Motor neuron (in vitro differentiated cells): ENCODE measurements at places on chromosomes 16 and 17. TPM values are rescaled to one million over a fixed set of nuclear protein-coding genes. Genes with fewer than 3 reads are reported as not detected.

Gene CSH2
- total RNA-seq = not detected in 2 replicates

Gene RAB11FIP4
- 5.7 and 7.6 TPM in 2 replicates for total RNA-seq

Gene COX6A2
- total RNA-seq = not detected in 2 replicates

GRCh38 chr17:62955841-62956352 lies 10.1 kb upstream of the TANC2 start:
- ATAC-seq = peak; percentile 80

- ATAC-seq = no peak
Measured at GRCh38 chr17:74779501-74779900, 3.4 kb upstream of the NAT9 start.

DNA sequence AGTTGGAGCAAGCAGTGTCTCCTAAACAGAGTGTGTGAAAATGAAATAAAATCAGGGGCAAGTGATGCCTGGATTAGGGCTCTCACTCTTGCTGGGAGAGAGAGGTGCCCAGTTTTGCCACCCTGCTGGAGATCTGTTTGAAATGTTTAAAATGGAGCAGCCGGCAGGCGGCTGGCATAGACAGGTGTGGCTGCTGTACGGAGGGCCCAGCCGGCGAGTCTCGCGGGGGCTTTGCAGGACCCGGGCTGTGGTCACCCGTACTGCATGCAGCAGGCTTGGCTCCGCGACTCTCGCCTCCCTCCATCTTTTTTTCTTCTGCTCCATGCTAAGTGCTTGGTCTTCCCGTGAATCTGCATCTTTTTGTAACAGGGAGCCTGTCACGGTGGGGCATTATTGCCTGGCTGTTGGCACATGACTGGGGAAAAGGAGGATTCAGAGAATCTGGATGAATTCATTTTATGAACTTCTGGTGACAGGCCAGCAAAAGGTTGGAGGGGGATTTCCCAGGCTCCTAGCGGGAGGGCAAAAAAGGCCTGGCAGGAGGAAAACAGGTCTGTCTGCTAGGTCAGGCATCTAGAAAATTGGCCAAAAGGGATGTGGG lies 1.8 kb downstream of the ZNRF1 start:
- peak; percentile 49 for ATAC-seq

DNA sequence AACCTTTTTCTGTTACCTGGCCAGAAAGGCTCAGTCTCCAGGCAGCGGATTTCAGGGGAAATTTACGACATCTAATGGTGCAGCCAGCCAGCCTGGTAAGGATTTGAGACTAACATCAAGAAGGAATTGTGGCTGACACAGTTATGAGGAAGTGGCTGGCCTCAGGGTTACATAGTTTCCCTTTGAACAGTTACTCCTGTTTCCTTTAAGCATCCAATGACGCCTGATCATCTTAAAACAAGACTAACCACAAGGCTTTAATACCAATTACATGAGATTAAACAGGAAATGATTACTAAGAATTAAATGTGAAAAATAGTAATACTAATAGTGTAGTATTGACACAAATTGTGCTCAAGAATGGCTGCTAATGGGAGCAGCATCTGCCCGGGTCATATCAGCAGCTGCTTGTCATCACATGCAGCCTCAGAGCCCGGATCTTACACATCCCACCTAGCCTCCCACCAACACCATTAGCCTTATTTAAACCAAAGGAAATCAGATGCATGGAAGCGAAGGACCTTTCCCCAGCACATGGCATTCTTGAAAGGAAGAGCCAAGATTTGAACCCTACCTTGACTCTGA lies 431.8 kb downstream of the PMP22 start:
- no peak for ATAC-seq

DNA sequence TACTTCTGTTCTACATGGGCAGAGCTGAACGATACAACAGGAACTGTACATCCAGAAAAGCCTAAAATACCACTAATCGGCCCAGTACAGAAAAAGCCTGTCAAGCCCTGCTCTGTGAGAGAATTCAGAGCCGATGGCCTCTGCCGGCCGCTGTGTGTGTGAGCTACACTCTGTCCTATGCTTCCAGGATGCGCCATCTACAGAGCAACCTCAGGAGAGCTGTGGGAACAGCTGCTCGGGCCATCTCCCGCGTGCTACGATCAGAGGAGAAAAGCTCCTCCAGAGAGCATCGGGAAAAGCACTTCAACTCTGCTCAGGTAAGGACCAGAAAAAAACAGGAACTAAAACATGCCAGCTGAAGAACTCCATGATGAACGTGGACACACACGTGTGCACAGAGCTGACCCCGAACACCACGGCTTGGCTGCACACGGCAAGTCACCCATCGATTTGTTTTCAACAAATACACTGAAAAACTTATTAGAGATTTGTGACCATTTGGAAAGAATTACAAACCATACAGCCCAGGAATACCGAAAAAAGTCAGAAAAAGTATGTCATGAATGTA lies 115.9 kb downstream of the ANKRD11 start:
- ATAC-seq = no peak

- no peak for ATAC-seq
Measured at GRCh38 chr17:69239611-69240600, 11.3 kb upstream of the ABCA10 start.

GRCh38 chr16:68492543-68493411 lies 44.5 kb upstream of the SMPD3 start:
- no peak for ATAC-seq

DNA sequence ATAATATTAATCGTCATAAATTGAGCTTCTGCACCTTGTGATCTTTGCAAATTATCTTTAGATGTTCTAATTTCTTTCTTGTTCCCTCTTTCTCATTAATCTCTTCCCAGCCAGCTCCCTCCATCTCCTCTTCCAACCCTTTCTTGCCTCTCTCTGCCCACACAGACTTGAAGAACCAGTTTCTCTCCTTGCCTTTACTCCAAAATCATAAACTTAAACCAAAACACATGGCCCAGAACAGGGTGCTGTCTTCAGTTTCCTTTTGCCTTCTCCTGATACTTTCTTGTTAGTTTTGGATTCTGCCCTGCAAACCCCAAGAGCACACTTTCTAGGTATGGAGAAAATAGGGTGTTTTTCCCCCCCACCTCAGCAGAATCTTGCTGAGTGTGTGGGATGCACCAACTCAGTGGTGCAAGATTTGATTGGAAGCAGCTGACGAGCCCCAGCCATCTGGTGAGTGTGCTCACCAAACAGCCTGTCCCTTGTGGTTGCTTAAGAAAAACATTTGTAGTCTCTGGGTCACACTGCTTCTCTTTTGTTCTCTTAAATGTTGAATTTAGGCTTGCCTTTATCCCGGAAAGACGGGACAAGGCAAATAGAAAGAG lies 175.8 kb upstream of the MAF start:
- ATAC-seq = peak; percentile 42
